ENCODE measurements at places on chromosomes 7 and 10.

DNA sequence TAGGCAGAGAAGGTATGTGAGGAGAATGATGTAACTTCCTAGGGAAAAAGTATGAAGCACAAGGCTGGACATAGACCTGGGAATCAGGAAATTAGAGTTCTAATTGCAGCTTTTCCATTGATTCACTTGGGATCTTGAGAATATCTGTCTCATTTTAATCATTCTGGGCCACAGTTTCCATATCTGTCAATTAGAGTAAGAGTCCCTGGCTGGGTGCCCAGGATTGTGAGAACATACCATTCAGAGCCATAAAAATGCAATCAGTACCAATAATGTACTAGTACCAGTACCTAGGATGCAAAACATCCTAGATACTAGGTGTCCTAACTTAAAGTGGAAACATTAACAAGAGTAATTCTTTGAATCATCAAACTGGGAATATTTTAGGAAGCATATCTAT lies 29.6 kb downstream of the CAV1 start:
- DNase-seq = no peak

GRCh38 chr10:98778277-98778759 lies 331.6 kb upstream of the HPS1 start:
- no peak for DNase-seq

DNA sequence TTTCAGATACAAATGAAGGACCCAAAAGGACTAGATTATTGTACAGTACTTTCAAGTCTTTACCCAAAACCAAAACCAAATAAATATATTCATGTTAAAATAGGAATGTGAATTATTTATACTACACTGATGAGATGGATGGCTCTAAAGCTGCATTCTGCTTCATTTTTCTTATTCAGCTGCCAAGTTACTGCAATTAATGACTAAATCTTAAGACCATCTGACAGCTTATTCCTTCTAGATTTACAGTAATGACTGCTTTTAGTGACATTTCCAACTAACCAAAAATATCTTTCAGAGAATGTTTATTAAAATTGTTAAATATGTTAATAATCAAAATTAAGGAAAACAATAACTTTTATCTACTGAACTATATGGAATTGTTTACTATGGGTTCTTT lies 20.9 kb downstream of the ENKUR start:
- DNase-seq = no peak

DNA sequence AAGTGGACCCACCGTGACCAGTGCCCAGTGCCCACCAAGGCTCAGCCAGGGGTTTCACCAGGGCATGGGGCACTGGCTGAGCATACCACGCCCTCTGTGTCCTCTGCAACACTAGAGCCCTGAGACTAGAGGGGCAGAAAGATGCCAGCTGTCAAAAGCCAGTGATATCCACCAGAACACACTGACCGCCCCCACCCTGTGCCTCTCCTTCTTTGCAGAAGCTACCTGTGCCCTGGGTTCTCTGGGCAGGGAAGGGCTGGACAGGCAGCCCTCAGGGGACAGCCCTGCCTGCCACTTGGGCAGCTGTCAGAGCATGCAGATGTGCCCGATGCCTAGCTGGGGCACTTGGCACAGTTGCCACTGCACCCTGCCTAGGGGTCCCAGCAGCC lies 494 bp downstream of the VSIR start:
- DNase-seq = no peak

GRCh38 chr10:47056247-47056510 lies 145.0 kb downstream of the PTPN20 start:
- no peak for DNase-seq

GRCh38 chr7:105473163-105473562 lies 48.9 kb downstream of the PUS7 start:
- DNase-seq = no peak
